H54 (cell line): ENCODE measurements at places on chromosomes 13 and 19.

DNA sequence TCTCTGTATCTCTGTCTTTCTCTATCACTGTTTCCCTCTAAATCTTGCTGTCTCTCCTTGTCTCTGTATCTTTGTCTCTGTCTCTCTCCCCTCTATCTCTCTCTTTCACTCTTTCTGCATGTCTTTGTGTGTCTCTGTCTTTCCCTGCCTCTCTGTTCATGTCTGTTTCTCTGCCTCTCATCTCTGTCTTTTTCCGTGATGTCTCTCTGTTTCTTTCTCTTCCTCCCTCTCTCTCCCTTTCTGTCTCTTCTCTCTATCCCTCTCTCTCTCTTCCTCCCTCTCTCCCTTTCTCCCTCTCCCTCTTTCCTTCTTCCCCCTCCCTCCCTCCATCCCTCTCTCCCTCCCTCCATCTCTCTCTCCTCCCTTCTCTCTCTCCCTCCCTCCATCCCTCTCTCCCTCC lies 56.7 kb upstream of the NFIC start:
- DNase-seq, result no peak

- DNase-seq, result no peak
Measured at GRCh38 chr13:99384468-99384867, 77.3 kb upstream of the GPR183 start.

DNA sequence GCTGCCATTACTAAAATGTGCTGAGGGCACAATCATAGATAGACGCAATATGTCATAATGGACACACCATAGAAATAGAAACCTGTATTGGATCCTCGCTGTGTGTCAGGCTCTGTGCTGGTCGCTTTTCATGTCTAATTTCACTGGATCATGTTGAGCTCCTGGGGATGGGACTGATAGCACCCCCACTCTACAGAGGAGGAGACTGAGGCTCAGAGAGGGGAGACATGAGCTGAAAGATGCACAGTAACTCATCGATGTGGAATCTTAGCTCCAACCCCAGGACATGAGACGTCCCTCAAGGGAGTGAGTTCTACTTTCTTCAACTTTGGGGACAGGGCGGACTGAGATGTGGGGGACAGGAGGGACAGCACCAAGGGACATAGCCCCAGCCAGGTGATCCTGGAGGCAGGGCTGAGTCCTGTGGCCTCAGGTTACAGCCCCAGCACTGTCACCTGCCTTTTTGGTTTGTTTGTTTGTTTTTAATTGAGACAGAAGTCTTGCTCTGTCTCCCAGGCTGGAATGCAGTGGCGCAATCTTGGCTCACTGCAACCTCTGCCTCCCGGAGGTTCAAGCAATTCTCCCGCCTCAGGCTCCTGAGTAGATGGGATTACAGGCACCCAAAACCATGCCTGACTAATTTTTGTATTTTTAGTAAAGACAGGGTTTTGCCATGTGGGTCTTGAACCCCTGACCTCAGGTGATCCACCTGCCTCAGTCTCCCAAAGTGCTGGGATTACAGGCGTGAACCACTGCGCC lies 6.6 kb upstream of the GIPC1 start:
- DNase-seq, result no peak

- DNase-seq, result no peak
Measured at GRCh38 chr13:33526718-33527117, 241.2 kb upstream of the STARD13 start.

GRCh38 chr19:16042533-16043085 lies 33.7 kb upstream of the TPM4 start:
- no peak for DNase-seq

DNA sequence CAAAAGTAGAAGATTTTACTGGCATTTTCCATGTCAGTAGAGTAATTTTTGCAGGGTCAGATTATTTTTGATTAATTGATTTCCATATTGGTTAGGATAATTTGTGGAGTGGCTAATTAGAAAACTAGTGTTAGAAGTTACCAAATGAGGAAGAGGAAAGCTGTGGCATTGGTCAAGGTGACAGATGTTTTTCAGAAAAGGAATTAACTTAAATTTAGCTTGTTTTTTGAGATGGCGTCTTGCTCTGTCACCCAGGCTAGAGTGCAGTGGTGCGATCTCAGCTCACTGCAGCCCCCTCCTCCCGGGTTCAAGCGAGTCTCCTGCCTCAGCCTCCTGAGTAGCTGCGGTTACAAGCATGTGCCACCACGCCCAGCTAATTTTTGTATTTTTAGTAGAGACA lies 28.8 kb downstream of the LSM14A start:
- DNase-seq, result no peak

- peak; percentile 79 for DNase-seq
Measured at GRCh38 chr19:14333101-14333871, 48.0 kb upstream of the ADGRE5 start.

GRCh38 chr19:35729763-35730162 lies 12.0 kb downstream of the KMT2B start:
- no peak for DNase-seq

GRCh38 chr13:79541426-79542049 lies 60.6 kb downstream of the NDFIP2 start:
- no peak for DNase-seq

GRCh38 chr13:111158136-111158805 lies 43.2 kb downstream of the ARHGEF7 start:
- DNase-seq, result no peak

DNA sequence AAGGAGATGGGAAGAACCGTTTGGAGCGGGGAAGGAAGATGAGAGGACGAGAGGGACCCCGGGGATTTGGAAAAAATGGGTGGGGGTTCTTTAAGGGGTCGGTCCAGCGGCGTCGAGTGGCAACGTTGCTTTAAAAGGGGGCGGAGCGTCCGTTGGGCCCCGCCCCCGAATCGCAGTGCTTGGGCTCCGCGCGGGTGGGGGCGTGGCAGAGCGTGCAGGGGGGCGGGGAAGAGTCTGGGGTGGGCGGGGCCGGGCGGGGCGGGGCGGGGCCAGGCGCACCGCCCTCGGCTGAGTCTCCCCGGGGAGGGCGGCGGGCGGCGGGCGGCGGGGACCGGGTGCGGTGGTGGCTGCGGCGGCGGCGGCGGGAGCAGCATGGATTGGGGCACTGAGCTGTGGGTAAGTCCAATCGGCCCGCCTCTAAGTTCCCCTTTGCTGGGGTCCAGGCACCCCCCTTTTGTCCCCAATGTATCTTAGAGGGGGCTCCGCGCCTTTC lies at the start of gene TRIP10:
Gene TRIP10 (plus strand): TSS at position 291 of the 493 bp plus-strand sequence. CDS start 82 bp downstream, at position 373.
- peak; percentile 64 for DNase-seq

DNA sequence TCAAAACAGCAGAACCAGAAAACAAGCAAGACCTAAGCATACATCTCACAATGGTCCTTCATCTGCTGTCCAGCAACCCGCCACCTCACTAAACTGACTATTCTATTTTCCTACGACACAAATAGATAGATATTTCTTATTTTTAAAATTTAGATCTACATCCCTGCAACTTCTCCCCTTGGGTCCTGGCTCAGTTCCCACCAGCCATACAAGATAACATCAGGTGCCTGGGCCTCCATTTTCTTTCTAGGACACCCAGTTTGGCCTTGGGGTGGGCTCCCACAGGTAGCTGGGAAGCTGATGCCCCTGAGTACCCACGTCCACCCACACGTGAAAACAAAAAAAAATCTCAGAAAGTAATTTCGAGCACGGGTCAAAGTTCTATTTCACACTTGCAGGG lies 47.6 kb downstream of the TGDS start:
- no peak for DNase-seq

GRCh38 chr13:28283600-28283999 lies 145.3 kb downstream of the PAN3 start:
- DNase-seq, result no peak

- no peak for DNase-seq
Measured at GRCh38 chr19:858868-859843, at the start of gene CFD. CFD (plus strand) TSS chr19:859664; CDS start chr19:859690, 26 bp downstream.

- no peak for DNase-seq
Measured at GRCh38 chr19:17848595-17849292, 962 bp upstream of the JAK3 start.

DNA sequence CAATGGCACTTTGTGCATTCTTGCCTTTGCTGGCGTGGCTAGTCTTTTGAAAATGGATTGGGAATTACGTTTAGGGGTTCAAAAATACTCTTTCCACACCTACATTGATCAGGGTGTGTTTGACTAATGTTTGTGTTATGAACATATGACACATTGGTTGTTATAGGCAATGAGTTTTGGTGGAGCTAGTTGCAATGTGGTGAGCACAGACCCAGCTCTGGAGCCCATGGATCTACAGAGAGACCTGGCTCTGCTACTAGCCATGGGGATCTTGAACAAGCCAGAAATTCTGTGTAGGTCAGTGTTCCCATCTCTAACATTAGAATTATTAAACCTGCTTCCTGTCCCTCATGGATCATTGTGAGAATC lies 222.4 kb upstream of the UBL3 start:
- no peak for DNase-seq

DNA sequence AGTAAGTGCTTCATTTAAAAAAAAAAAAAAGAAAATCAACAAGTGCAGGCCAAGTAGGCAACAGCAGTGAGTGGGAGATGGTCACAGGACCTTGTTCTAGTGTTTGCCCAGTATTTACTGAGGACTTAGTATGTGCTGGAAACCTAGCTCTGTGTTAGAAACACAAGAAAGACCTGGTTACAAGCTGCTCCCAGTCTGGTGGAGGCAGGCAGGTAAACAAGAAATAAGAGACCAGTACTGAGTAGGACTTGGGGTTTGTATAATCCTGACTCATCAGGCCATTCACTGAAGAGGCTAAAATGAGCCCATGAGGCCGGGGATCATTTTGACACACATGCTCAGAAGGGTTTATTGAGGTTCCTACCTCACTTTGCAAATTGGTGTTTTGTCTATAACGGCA lies 21.5 kb upstream of the SERPINE3 start:
- no peak for DNase-seq

GRCh38 chr13:26508885-26509284 lies 48.6 kb upstream of the WASF3 start:
- no peak for DNase-seq

DNA sequence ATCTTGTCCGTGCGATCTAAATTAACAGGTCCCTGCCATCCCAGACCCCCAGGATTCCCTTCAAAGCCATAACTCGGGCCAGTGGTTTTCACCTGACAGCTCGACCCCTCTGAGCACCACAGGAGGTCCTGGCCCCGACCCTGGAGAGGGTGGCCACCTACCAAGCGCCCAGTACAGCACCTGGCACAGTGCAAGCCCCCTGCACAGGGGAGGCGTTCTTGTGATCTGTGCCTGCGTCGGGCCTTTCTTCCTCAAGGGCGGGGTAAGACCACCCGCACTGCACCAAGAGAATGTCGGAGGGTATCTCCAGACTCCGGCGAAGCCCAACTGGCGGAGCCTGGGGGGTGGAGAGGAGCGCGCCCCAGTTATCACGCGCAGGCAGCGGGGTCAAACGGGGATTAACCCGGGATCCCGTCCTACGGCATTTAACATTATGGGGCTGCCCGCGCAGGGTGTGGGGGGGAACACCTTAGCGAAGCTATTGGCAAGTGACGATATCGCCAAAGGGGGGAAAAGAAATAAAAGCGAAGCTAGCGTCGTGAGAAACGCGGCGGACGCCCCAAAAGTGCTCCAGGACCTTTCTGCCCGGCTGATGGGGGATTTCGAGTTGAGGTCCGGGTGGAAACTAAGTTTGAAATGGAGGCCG lies 1.3 kb upstream of the HNRNPL start:
- no peak for DNase-seq

DNA sequence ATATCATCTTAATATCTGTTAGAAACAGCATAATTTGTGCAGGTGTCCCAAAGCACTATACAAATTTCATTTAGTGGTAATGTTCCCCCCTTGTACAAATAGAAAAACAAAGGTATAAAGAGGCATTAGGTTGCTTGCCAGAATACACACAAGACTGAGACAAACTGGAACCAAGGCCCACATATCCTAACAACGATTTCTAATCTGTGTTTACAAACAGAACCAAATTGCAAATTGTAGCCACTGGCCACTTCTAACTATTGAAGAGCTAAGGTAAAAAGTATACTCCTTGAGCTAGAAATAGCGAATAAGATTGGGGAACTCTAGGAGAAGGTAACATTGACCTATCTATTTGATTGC lies 526.1 kb downstream of the KLF12 start:
- no peak for DNase-seq

- DNase-seq, result peak; percentile 76
Measured at GRCh38 chr19:18596752-18597157, 8.2 kb downstream of the REX1BD start.

- no peak for DNase-seq
Measured at GRCh38 chr13:111614009-111614408, 293.6 kb downstream of the TEX29 start.

GRCh38 chr13:34863360-34864135 lies 78.5 kb upstream of the NBEA start:
- DNase-seq, result peak; percentile 10

GRCh38 chr19:33509774-33510173 lies 11.8 kb downstream of the PEPD start:
- no peak for DNase-seq

DNA sequence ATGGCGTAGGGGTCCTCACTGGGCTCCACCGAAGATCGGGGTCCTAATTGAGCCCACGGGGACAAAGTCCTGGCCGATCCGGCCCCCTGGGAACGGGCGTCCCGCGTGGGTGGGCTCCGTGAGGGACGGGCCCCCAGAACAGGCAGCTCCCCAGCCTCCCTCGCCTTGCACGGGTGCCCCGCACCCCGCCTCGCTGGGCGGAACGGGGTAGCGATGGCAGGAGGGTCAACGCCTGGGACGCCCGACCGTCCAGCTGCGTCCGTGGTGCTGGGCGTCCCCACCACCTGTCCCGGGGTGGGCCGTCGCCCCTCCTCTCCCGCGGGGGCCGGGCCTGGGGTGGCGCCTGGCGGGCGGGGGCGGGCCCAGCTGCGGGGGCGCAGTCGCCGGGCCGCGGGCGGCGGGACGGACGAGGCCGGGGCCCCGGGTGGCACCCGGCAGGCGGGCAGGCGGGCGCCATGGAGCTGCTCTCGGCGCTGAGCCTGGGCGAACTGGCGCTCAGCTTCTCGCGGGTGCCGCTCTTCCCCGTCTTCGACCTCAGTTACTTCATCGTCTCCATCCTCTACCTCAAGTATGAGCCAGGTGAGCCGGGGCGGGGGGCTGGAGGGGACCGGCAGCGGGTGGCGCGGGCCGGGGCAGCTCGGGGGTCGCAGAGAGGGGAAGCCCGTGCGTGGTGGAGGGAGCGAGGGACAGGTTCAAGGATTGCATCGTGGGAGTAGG lies at the start of gene TMEM38A:
Gene TMEM38A (plus strand): TSS at position 377 of the 717 bp plus-strand sequence. CDS start 79 bp downstream, at position 456.
- DNase-seq, result peak; percentile 54

GRCh38 chr13:40345654-40346372 lies 320.6 kb downstream of the FOXO1 start:
- DNase-seq, result no peak

DNA sequence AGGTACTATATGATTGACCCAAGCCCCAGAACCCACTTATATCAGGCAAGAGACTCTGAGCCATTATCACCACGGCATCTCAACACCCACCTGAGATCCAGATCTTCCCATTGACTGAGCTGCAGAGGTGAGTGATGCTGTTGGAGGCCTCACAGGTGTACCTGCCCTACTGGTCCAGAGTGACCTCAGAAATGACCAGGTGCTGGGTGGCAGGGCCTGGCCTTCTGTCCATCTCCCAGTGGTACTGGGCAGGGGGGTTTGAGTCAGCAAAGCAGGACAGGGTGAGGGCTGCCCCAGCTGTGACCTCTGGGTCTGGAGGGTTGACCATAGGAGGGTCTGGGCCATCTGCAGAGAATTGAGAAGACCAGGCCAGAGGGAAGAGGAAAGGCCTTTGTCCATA lies 13.2 kb upstream of the CEACAM20 start:
- DNase-seq, result no peak

GRCh38 chr13:80903911-80904310 lies 563.0 kb upstream of the SPRY2 start:
- DNase-seq, result no peak

GRCh38 chr13:38628554-38628953 lies 58.3 kb upstream of the FREM2 start:
- no peak for DNase-seq
